ENCODE measurements at places on chromosomes 16 and 17.

DNA sequence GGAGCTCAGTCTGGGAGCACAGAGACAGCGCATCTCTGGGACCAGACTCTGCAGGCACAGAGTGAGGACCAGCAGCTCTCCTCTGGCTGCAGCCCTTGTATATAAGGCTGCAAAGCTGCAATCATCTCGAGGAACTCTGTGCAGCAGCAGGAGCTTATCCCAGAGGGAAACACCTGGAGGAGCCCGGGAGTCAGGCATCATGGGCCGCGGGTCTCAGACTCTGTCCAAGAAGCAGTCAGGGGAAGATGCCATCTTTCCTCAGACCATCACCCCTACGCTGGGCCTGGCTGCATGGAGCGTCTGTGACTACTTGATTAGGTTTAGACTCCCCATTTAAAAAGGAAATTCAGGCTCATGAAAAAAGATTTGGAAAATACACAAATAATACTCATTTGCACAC, 122.0 kb downstream of the IRF8 start:
- DNase-seq: no peak

- no peak for DNase-seq
These were observed 1.5 kb downstream of the HCFC1R1 start for GRCh38 chr16:3022208-3022683.

GRCh38 chr16:71356051-71356740, 2.3 kb upstream of the CALB2 start:
- DNase-seq: no peak

DNA sequence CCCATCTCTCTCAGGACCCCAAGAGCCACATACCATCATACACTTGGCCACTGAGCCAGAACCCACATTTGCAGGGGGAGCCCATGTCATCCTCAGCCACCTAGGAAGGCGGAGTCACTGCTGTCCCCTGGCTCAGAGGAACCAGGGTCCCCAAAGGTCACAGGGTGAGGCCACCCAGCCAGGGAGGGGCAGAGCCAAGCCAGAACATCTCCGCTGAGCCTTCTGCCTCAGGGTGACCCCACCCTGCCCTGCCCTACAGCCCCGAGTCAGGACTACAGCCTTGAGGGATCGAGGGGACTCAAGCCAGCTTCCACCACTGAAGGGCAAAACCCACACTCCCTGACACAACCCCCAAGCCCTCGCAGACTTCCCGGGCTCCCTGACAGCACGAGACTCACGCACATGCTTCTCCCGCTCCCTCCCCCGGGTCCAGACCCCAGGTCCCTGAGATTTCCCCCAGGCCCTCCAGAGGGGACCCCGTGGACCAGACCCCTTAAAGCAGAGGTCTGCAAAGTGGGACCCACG, 17.4 kb downstream of the PIEZO1 start:
- no peak for DNase-seq

- DNase-seq: no peak
These were observed 20.6 kb downstream of the ADAM11 start for GRCh38 chr17:44779211-44780025.

- no peak for DNase-seq
These were observed 14.3 kb downstream of the SMURF2 start for GRCh38 chr17:64647817-64648216.

DNA sequence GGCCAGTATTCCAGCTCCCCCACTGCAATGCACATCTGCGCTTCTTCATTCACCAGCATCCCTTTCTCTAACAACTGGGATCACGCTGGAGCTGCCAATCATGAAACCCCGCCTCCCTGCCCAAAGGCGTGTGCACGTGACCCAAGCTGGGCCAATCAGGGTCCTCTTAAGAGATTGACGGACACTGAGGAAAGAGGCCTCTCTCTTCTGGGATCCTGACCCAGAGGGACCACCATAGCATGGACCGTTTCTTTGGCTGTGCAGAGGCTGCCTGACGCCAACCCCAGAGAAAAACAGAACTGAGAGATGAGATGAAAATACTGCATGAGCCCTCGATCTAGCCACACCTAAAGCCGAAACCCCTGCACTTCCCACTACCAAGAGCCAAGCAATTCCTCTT, 32.0 kb downstream of the COTL1 start:
- no peak for DNase-seq

DNA sequence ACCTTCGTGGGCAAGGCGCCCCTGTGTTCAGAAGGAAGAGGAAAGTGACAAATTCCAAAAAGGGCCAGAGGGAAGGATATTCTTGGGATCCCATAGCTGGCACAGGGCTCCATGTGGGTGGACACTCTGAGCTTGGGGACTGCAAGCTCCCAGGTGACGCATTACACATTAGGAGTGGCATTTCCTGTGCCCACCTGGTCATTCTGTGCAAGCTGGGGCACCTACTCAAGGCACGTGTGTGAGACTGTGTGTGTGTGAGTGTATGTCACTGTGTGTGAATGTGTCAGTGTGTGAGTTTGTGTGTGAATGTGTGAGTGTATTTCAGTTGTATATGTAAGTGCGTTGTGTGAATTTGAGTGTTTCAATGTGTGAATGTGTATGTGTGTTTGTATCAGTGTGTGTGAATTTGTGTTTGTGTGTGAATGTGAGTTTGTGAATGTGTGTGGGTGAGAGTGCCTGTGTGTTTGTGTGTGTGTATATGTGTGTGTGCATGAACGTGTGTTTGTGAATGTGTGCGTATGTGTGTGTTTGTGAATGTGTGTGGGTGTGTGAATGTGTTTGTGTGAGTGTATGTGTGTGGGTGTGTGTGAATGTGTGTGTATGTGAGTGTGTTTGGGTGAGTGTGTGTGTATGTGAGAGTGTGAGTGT, 1.6 kb upstream of the CD300A start:
- DNase-seq: no peak

GRCh38 chr17:27644586-27644985, 13.6 kb downstream of the LGALS9 start:
- DNase-seq: no peak

DNA sequence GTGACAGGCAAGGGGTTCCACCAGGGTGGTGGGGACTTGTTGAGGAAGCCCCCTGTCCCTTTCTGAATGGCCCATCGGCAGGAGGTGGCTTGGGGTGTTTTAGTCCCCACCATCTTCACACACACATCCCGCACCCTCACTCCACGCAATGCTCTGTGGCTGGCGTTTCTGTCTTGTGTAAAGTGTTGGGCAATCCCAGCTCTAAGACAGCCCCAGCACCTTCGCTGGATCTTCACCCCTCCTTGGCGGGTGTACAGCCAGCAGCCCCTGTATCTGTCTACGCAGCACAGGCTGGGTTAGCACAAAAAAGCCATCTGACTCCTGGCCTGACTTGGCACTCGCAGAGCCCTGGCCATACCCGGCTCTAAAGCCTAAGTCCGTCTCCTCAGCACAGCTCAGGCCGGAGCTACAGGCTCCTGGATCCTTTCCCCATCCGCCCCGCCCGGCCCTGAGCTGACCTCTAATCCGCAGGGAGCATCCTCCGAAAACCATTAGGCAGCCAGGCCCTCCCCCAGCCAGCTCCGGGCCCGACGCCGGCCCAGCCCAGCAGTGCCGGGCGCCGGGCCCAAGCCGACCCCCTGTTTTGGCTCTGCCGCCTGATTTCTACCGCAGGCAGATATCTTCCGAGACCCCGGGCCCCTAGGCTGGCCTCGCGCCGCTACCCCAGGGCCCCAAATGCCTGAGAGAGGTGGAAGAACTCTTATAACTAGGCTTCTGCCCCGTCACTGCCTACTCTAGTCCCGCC, 42.4 kb upstream of the TAC4 start:
- no peak for DNase-seq

- DNase-seq: no peak
These were observed 3.1 kb downstream of the EVI2A start for GRCh38 chr17:31318298-31318801.

- no peak for DNase-seq
These were observed 49.9 kb downstream of the NLRC5 start for GRCh38 chr16:57039148-57039812.

- no peak for DNase-seq
These were observed 2.1 kb upstream of the NAGS start for GRCh38 chr17:44002141-44002848.

DNA sequence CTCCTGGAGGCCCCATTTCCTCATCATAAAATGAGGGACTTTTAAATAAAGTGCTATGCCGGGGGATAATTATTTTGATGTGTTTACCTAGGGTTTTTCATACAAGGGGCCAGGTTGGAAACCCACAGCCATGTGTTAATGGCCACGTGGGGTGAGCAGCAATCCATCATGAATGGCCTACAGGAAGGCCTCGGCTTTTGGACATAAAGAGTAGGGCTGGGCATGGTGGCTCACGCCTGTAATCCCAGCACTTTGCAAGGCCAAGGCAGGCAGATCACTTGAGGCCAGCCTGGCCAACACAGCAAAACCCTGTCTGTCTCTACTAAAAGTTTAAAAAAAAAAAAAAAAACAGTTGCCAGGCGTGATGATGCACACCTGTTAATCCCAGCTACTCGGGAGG, 40.3 kb downstream of the MEAK7 start:
- no peak for DNase-seq

- no peak for DNase-seq
These were observed 8.5 kb downstream of the GJD3 start for GRCh38 chr17:40355804-40356758.

DNA sequence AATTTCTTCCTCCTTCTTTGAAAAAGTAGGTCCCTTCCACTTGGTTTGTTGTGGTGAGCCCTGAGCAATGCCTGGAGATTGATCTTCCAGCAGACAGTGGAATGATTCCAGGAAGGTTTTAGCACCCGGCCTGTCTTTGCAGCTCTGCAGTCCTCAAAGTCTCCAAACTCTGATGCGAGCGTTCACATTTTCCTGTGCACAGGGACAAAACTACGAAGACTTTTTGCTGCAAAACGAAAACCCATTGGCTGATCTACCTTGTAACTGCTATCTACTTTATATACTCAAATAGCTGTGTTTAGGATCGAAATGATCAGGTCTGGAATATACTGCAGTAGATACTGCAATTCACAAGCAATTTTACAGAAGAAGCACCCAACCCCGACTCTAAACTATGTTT, 21.7 kb downstream of the G6PC1 start:
- DNase-seq: no peak

DNA sequence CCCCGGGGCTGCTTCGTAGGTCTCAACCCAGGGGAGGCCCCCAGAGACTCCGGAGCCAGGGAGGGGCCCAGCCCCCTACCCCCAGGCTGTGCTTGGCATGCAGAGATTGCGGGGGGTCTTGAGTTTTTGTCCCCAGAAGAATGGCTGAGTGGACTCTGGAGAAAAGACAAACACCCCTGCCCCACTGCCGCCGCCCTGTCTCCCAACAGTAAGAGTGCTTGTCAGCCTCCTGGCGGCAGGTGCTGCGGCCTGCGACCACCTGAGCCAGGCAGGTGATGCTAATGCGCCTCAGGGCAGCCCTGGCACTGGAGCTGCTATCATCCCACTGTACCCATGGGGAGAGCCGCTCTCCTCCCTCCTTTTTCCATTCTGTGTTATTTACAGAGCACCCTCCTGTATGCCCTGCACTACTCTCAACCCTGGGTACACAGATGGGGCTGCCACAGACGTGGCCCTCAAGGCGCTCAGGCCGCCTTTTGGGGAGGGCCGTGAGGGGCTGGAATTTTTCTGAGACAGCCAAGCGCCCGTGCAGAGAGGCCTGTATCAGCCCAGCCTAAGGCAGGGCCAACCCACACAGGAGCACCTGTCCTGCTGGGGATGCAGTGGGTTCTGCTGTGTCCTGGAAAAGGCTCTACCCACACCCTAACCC, 2.6 kb upstream of the IL17C start:
- no peak for DNase-seq

DNA sequence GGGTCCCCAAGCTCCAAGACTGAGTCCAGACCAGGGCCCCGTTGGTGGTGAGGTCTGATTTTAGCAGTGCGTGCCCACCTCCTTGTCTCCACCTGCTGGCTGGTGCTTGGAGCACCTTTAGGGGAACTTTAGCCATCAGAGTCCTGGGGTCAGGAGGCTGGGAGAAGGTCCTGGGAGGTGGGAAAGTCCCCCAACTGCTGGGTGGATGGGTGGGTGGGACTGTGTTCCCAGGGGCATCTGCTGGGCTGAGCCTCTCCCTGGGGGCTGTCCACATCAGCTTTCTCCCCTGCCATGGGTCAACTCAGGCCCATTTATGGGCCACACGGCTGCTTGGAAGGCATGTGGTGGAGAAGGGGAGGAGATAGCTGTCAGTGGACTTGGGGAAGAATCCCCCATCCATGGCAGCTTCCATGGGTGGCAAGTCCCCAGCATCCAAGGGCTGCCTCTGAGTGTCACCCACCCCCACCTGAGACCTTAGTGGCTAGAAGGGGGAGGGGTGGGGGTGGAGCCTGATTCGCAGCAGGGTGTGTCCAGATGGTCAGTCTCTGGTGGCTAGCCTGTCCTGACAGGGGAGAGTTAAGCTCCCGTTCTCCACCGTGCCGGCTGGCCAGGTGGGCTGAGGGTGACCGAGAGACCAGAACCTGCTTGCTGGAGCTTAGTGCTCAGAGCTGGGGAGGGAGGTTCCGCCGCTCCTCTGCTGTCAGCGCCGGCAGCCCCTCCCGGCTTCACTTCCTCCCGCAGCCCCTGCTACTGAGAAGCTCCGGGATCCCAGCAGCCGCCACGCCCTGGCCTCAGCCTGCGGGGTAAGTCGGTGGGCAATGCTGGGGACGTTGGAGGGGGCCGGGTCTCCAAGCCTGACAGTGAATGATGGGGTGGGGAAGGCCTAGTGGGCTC, at the start of gene TRPV2:
TSS of gene TRPV2 (plus strand) at position 541 of the 894 bp plus-strand sequence. CDS start 2,098 bp downstream, outside the sequence.
- no peak for DNase-seq

GRCh38 chr17:9684955-9685621, 39.8 kb downstream of the USP43 start:
- DNase-seq: no peak

DNA sequence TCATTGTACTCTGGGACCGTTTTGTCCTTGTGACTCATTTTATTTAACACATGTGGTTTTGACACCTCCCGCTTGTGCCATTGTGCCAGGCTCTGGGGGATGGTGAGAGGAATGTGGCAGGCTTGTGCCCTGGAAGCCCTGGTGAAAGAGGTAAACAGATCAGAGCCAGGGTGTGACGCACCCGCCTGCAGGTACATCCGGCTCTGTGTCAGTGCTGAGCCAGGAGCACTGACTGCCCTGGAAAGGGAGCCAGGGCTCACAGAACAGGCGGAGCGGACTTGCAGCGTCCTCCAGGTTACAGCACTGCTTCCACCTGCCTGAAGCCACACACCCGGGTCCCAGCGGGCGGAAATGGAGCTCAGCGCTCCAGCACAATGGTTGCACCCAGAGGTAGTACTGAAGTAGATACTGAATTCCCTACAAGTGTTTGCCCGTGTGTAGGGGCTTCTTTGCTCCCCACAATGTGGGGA, 30.6 kb downstream of the CDRT15 start:
- no peak for DNase-seq

DNA sequence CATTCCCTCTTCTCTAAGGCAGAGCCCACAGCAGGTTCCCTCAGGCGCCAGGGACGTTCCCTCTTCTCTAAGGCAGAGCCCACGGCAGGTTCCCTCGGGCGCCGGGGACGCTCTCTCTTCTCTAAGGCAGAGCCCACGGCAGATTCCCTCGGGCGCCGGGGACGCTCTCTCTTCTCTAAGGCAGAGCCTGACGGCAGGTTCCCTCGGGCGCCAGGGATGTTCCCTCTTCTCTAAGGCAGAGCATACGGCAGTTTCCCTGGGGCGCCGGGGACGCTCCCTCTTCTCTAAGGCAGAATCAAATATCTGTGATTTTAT, 24.3 kb downstream of the ACSF3 start:
- no peak for DNase-seq

GRCh38 chr17:18191236-18191667, 7.6 kb downstream of the ALKBH5 start:
- no peak for DNase-seq

GRCh38 chr17:36443777-36444176, 42.7 kb upstream of the ZNHIT3 start:
- DNase-seq: no peak

Measured in NCI-H1417 treated with DMSO at 0.1 percent for 48 hours (cell line).